ENCODE measurements at places on chromosomes 1 and 21. TPM values are rescaled to one million over a fixed set of nuclear protein-coding genes. Genes with fewer than 3 reads are reported as not detected.

INPP5B gene
- total RNA-seq = 28.8 TPM

AVPR1B gene
- 0.68 TPM for total RNA-seq

C1QB gene
- total RNA-seq = 258 TPM

OLIG2 gene
- not detected for total RNA-seq

SFN gene
- 0.54 TPM for total RNA-seq

MYBPHL gene
- total RNA-seq = not detected

CCDC17 gene
- total RNA-seq = 3.5 TPM

GRCh38 chr1:197195100-197195499 lies 48.6 kb upstream of the ASPM start:
- no peak overlapping the region for H3K27ac ChIP-seq
- no peak overlapping the region for H3K4me3 ChIP-seq
- no peaks in the 10 kb centered on the region for H3K36me3 ChIP-seq
- no peak for DNase-seq
- peaks cover 30% of the 10 kb centered on the region for H3K4me1 ChIP-seq

- no peaks in the 10 kb centered on the region for H3K36me3 ChIP-seq
- no peak overlapping the region for H3K4me3 ChIP-seq
- DNase-seq = no peak
- H3K27ac ChIP-seq = peak overlapping the region; percentile 56
These were observed 220.0 kb downstream of the RERE start for GRCh38 chr1:8597455-8597854.

GRCh38 chr1:232166942-232167341 lies 463.0 kb downstream of the SIPA1L2 start:
- H3K4me1 ChIP-seq = no peaks in the 10 kb centered on the region
- H3K27ac ChIP-seq = no peak overlapping the region
- H3K4me3 ChIP-seq = no peak overlapping the region
- no peaks in the 10 kb centered on the region for H3K36me3 ChIP-seq

DNA sequence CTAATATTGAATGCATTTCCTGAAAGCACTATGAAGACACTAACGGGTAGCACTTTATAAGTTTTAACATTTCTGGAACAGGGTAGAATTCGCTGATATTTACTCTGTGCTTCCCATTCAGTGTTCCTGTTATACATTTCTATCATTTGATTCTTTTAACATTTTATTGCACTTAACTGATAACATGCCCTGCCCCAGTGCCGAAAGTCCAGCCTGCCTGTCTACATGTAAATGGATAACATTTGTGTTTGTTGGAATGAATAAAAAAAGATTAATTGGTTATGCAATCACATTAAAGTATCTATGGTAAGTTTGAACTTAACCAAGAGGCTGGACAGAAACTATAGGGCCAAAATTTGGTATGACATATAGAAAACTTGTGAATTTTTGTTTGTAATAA lies 790.5 kb upstream of the TPTE start:
- no peaks in the 10 kb centered on the region for H3K4me1 ChIP-seq
- no peak overlapping the region for H3K27ac ChIP-seq
- no peaks in the 10 kb centered on the region for H3K36me3 ChIP-seq
- DNase-seq = no peak
- no peak overlapping the region for H3K4me3 ChIP-seq

DNA sequence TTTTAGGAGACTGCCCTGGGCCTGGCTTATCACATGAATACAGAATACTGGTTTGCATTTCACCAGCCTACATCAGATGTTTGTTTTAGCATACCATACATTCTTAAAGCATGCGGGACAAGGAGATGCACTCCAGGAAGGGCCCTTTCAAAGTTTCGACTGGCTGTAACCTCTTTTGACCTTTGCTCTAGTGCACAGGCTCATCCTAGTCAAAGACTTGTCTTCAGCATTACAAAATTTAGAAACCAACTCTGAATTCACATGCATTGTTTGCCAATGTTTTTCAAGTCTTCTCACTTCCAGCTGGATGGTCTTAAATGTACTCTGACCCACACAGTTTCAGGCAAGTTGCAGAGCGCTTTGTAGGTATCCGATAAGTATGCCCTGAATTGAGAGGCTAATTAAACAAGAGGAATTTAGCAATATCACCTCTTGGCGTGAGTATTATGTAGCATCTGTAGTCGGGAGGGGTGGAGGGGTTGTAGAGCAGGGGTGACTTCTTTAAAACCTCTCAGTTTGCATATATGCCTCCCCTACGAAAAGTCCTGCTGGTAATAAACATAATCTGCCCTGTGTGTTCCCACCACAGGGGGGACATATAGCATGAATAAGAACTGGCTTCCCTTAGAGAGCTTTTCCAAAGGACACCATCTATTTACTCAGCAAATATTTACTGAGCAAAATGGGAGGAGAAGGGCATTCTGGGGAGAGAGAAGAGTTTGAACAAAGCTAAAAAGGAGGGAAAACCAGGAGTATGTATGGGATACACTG lies 24.4 kb upstream of the AHCYL1 start:
- no peaks in the 10 kb centered on the region for H3K36me3 ChIP-seq
- no peaks in the 10 kb centered on the region for H3K27me3 ChIP-seq
- DNase-seq = no peak
- no peak overlapping the region for H3K4me3 ChIP-seq
- no peaks in the 10 kb centered on the region for H3K4me1 ChIP-seq

DNA sequence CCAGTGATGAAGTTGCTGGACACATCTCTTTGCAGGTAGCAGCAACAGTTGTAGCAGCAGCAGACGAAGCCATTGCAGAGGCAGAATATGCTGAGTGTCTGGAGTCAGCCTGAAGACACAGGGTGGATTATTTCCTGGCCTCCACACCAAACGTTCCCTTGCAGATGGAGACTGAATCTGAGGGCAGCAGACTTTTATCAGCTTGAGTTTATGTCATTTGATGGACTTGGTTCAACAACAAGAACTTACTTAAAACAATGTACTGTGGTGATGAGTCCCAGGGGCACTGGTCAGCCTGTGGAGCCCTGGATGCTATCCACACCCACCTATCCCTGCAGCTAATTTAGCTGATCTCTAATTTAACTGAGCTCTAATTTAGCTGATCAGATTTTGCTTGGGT lies 17.1 kb upstream of the MPZL1 start:
- H3K4me3 ChIP-seq = no peak overlapping the region
- H3K27ac ChIP-seq = no peak overlapping the region
- H3K36me3 ChIP-seq = no peaks in the 10 kb centered on the region
- H3K4me1 ChIP-seq = no peaks in the 10 kb centered on the region

GRCh38 chr1:157833145-157833544 lies 8.5 kb downstream of the CD5L start:
- H3K36me3 ChIP-seq = no peaks in the 10 kb centered on the region
- no peak overlapping the region for H3K27ac ChIP-seq
- no peak overlapping the region for H3K4me3 ChIP-seq
- no peak for DNase-seq
- no peaks in the 10 kb centered on the region for H3K4me1 ChIP-seq
- H3K27me3 ChIP-seq = no peaks in the 10 kb centered on the region

GRCh38 chr1:191134796-191135195 lies 657.1 kb upstream of the BRINP3 start:
- H3K4me1 ChIP-seq = no peaks in the 10 kb centered on the region
- no peak for DNase-seq
- no peaks in the 10 kb centered on the region for H3K27me3 ChIP-seq
- H3K4me3 ChIP-seq = no peak overlapping the region
- H3K27ac ChIP-seq = no peak overlapping the region

GRCh38 chr1:235940285-235940684 lies 73.6 kb upstream of the LYST start:
- H3K27me3 ChIP-seq = no peaks in the 10 kb centered on the region
- H3K36me3 ChIP-seq = no peaks in the 10 kb centered on the region
- H3K4me3 ChIP-seq = no peak overlapping the region
- H3K27ac ChIP-seq = no peak overlapping the region

DNA sequence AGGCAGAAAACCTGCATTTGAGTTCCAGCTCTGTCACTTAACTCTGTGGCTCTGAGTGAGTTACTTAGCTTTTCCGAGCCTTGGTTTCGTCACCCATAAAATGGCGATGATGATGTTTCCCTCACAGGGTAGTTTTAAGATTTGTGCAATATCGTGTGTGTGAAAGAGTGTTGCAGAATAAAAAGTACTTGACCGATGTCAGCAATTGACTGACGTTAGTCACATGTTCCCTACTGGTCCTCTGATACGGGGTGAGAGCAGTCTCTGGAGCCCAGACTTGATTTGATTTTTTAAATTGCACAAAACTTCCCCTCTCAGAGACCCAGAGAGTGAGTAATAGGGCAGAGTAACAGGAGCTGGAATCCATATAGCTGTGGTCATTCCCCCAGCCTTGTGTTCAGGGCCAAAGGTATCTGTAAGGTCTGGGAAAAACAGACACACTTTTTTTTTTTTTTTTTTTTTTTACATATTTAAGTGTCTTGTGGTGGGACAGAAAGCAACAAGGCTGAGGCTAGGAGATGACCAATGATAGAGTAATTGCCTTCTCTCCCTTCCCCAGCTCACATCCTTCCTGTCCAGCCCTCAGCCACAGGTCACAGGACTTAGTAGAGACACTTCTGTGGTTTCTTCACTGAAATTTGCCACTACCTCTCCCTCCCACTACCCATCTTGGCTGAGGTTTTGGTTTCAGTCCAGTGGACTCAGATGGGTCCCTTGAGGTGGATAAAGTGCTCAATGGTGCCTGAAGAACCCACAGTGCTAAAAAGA lies 2.0 kb downstream of the FCER1G start:
- H3K4me1 ChIP-seq = no peaks in the 10 kb centered on the region
- no peak overlapping the region for H3K4me3 ChIP-seq
- DNase-seq = no peak

GRCh38 chr1:38451541-38451993 lies 405.0 kb upstream of the POU3F1 start:
- H3K27me3 ChIP-seq = no peaks in the 10 kb centered on the region
- H3K36me3 ChIP-seq = no peaks in the 10 kb centered on the region
- no peak for DNase-seq
- no peak overlapping the region for H3K4me3 ChIP-seq
- peaks cover 5% of the 10 kb centered on the region for H3K4me1 ChIP-seq

GRCh38 chr1:23657659-23658275 lies 33.8 kb upstream of the RPL11 start:
- H3K4me1 ChIP-seq = no peaks in the 10 kb centered on the region
- H3K27me3 ChIP-seq = no peaks in the 10 kb centered on the region
- H3K4me3 ChIP-seq = no peak overlapping the region
- peak; percentile 52 for DNase-seq
- no peak overlapping the region for H3K27ac ChIP-seq

- H3K4me3 ChIP-seq = no peak overlapping the region
- peaks cover 14% of the 10 kb centered on the region for H3K4me1 ChIP-seq
- DNase-seq = no peak
- H3K27me3 ChIP-seq = no peaks in the 10 kb centered on the region
These were observed 164.2 kb downstream of the RHOU start for GRCh38 chr1:228899421-228899956.

DNA sequence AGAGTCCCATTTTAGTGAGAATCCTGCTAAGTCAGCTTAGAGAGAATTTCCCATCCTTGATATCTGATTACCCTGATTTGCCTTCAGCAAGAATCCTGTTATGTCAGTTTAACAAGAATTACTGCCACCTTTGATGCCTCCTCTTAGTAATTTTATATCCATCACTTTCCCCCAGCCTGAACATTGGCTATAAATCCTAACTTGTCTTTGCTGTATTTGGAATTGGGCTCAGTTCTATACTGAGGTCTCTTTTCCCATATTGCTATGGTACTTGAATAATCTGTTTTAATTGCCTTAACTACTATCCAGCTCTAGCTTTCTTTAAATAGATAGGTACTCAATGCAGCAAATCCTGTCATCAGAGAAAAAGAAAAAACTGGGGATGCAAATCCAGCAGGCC lies 842.0 kb upstream of the ADAMTS5 start:
- no peaks in the 10 kb centered on the region for H3K36me3 ChIP-seq
- H3K4me3 ChIP-seq = no peak overlapping the region
- H3K27me3 ChIP-seq = no peaks in the 10 kb centered on the region
- no peak overlapping the region for H3K27ac ChIP-seq

GRCh38 chr1:184583849-184584248 lies 170.8 kb downstream of the EDEM3 start:
- H3K4me3 ChIP-seq = no peak overlapping the region
- H3K27me3 ChIP-seq = no peaks in the 10 kb centered on the region
- H3K27ac ChIP-seq = no peak overlapping the region
- H3K36me3 ChIP-seq = no peaks in the 10 kb centered on the region

GRCh38 chr1:181021159-181021558 lies 1.5 kb downstream of the STX6 start:
- no peaks in the 10 kb centered on the region for H3K36me3 ChIP-seq
- H3K27me3 ChIP-seq = no peaks in the 10 kb centered on the region
- no peak overlapping the region for H3K27ac ChIP-seq
- DNase-seq = no peak
- peaks cover 20% of the 10 kb centered on the region for H3K4me1 ChIP-seq

- no peaks in the 10 kb centered on the region for H3K27me3 ChIP-seq
- peak overlapping the region; percentile 88 for H3K27ac ChIP-seq
- peaks cover 10% of the 10 kb centered on the region for H3K4me1 ChIP-seq
- DNase-seq = peak; percentile 92
- no peak overlapping the region for H3K4me3 ChIP-seq
These were observed 805.3 kb downstream of the USP25 start for GRCh38 chr21:16535102-16535422.

DNA sequence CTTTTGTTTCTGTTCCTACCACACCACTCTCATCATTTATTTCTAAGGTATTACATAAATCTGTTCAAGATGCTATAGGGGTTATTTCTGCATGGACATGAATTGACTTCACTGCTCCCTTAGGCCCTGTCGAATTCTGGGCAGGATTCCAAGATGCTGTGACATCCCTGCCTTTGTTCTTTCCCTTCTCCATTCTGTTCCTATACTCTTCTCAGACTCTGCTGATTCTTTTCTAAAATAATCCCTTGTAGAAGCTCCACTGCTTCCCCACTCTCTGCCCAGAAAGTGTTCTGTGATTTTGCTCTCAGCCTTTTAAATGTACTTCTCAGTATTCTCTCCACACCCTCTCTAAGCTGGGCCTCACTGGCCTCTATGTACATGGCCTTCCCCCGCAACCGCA lies 99.2 kb downstream of the PHTF1 start:
- H3K4me3 ChIP-seq = no peak overlapping the region
- no peaks in the 10 kb centered on the region for H3K4me1 ChIP-seq
- H3K27ac ChIP-seq = no peak overlapping the region

GRCh38 chr1:75521658-75522057 lies 89.3 kb downstream of the SLC44A5 start:
- H3K27me3 ChIP-seq = no peaks in the 10 kb centered on the region
- H3K36me3 ChIP-seq = no peaks in the 10 kb centered on the region
- H3K4me1 ChIP-seq = no peaks in the 10 kb centered on the region
- DNase-seq = no peak
- H3K27ac ChIP-seq = no peak overlapping the region

- H3K27ac ChIP-seq = peak overlapping the region; percentile 83
- DNase-seq = no peak
- H3K36me3 ChIP-seq = no peaks in the 10 kb centered on the region
- peaks cover 5% of the 10 kb centered on the region for H3K4me1 ChIP-seq
- no peaks in the 10 kb centered on the region for H3K27me3 ChIP-seq
These were observed 609 bp downstream of the PIGK start for GRCh38 chr1:77218477-77219165.

DNA sequence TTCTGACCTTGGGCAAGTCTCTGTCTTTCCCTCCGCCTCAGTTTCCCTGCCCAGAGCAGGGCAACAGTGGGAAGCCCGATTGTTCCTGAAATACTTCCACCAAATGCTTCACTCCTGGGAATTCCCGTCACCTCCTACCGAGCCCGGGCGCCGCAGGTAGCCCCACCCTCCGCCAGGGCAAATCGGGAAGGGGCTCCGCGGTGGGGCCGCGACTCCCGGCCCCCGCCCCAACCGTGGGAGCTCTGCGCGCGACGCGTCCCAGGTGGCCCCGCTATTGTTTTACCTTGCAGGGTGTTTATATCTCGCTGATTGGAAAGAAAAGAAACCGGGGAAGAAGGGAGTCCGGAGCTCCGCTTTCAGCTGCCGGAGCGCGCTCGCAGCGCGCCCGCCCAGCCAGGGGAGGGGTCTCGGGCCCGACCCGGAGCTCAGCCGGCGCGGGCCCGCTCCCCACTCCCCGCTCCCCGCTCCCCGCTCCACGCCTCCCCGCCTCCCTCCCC lies 407 bp downstream of the IGSF3 start:
- peaks cover 19% of the 10 kb centered on the region for H3K4me1 ChIP-seq
- H3K4me3 ChIP-seq = peak overlapping the region; percentile 22
- H3K27ac ChIP-seq = no peak overlapping the region

All from thyroid gland (tissue), 4 donors.